ENCODE measurements at places on chromosomes 1 and 21.
A peak's percentile ranks its signal among the peaks of the same experiment; 100 is the strongest.

GRCh38 chr1:36849956-36850355, 184.4 kb downstream of the GRIK3 start:
- DNase-seq, result no peak

DNA sequence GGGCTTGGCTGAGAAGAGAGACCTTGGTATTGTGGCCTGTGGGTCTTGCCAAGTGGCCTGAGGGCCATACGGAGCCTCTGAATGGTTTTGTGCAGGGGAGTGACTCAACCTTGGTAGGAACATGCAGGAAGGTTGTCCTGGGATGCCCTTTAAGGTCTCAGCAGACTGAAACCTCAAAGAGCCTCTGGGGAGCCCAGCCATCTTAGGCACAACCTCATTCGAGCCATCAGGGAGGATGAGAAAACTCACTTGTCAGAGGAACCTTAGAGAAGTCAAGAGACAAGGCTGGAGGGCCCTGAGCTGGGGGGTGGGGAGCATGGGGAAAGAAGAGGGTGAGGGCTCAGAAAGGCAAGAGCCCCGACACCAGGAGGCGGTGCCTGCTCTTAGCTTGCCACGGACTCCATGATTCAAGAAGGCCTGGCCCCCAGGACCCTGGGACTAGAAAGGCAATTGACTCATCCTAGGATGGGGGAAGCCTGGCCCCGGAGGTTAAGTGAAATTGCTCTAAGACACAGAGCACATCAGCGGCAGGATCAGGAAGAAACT, 13.0 kb downstream of the IFI6 start:
- DNase-seq, result no peak

GRCh38 chr21:32523463-32523862, 61.9 kb downstream of the TCP10L start:
- DNase-seq, result no peak

GRCh38 chr21:38760017-38760761, 45.5 kb upstream of the ETS2 start:
- no peak for DNase-seq

DNA sequence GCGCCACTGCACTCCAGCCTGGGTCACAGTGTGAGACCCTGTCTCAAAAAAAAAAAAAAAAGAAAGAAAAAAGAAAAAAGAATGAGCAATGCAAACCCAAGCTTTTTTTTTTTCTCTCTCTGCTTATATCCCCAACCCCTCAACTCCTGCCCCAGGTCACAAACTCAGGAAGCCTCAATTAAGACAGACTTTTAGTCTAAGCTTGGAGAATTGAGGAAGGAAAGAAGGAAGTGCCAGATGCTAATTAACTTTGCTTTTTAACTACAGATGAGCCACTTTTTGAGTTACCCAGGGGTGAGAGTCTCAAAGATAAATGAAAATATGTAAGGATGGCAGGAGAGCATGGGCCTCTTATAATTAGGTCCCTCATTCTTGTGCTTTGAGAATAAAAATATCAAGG, 33.3 kb downstream of the PIK3CD start:
- DNase-seq, result no peak

DNA sequence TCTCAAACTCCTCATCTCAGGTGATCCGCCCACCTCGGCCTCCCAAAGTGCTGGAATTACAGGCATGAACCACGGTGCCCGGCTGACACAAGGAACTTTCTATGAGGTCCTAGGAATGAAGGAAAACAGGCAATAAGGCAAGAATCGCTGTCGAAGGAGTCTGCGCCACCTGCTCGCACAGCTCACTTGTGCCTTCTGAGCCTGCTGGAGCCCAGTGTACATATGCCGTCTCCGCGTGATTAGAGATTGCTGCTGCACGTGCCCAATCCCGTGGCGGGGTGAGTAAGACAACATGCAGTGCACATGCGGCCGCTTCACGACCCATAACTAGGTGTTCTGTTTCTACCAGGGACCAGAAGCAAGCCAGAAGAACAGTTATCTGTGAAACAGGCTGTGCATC, 24.3 kb downstream of the H3-3A start:
- DNase-seq, result no peak

DNA sequence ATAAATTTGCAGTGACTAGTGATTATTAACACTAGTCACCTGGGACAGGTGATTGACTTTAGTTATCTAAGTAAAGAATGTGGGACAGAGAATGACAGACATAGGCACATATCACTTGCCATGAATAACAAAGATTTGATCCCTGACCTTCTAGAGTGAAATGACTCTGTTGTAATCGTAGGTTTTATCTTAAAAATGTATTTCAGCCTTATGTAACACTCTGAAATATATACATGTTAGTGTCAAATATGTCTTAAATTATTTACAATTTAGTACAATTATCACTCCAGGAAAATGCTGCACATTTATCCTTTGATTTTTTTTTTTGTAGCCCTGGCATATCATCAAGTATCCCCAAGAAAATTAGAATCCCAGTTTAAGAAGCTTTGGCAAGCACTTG, 186.4 kb upstream of the PTGFR start:
- DNase-seq, result no peak

DNA sequence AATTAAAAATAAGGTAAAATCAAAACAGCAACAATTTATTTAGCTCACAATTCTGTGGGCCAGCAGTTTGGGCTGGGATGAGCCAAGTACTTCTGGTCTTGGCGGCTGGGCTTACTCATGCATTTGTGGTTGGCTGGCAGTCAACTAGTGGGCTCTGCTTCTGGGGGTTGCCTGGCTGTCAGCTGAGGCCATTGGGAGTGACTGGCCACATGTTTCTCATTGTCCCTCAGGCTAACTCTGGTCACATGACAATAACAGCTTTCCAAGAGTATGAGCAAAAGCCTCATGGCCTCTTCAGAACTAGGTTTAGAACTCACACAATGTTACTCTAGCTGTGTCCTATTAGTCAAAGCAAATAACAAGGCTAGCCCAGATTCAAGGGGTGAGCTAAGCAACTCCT, 15.6 kb upstream of the CHIA start:
- peak; percentile 43 for DNase-seq

DNA sequence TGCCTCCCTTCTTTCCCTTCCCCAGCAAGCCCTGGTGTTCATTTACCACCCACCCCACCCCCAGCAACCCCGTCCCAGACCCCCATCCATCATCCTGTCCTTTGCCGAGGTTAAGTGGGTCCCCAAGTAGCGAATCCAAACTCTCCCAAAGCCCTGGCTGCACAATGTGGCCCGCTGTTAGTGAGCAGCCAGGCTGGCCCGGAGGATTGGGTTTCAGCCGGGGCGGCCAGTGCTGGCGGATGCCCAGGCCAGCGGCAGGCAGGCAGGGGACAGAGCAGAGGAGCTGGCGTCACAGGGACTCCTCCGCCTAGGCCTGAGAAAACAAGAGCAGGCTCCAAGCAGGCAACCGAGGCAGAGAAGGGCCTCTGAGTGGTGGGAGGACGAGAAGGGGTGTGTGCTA, 61.4 kb downstream of the EPHB2 start:
- no peak for DNase-seq

GRCh38 chr1:21241771-21242581, 48.3 kb downstream of the ECE1 start:
- no peak for DNase-seq

DNA sequence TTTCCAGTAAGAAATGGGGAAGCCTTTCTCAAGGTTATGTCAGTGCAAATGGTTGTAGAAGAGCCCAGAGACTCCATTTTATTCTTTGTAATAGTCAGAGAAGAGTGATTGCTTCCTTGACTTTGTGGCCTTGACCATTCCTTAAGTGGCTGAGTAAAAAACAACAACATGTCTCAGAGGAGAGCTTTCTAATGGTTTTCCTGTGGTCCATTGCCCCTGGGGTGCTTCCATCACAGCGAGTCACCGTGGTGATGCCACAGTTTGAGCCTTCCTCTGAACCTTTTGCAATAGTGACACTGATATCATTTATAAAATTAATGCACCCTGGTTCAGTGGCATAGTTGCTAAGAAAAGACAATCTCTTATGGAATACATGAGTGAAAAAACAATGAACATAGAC, 38.6 kb downstream of the PAPPA2 start:
- DNase-seq, result no peak

DNA sequence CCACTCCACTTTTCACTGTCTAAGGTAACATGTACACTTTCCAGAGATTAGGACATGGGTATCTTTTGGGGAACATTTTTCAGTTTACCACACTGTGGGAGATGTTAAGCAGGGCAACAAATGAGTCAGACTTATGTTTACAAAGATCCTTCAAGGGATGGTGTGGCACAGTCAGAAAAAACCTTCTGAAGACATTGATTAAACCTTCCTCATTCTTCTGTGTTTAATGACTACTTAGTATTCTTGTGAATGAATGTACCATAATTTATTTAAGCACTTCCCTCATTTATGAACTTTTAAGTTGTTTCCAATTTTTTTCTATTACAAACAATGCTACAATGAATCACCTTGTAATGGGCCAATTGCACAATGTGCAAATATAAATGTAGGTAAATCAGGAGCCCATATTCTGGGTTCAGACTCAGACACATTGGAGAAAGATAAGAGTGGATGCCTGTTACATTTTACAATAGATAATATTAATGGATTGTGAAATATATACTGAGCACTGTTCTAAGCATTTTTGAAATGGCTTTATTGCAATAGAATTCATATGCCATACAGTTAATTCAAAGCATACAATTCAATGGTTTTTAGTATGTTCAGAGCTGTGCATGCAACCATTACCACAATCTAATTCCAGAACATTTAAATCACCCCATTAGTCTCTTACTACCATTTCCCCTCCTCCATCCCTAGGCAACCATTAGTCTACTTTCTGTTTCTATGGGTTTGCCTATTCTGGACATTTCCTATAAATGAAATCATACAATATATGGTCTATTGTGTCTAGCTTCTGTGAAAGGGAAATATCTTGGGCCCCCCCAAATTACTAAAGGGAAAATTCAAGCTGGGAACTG, 1.9 kb upstream of the SFT2D2 start:
- no peak for DNase-seq

DNA sequence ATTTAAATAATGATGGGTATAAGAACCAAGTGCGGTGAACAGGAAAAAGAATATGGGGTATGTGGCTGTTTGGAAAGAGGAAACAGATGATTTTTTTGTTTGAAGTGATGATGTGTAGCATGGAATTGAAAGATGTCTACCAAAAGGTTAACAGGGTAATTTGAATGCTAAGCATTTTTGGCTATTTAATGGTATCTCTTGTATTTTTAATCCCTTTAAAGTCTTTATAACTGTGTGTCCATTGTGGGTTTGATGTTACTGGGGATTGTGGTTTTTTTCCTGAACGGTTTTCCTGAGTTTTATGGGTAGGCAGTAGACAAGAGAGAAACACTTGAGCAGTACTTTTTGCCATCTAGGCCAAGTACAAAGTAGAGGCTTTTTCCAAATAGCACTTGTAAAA, 63.2 kb downstream of the PRDM2 start:
- no peak for DNase-seq

- DNase-seq, result no peak
Measured at GRCh38 chr1:65174585-65174984, 26.6 kb downstream of the AK4 start.

- no peak for DNase-seq
Measured at GRCh38 chr1:234474375-234474774, 4.6 kb downstream of the TARBP1 start.

DNA sequence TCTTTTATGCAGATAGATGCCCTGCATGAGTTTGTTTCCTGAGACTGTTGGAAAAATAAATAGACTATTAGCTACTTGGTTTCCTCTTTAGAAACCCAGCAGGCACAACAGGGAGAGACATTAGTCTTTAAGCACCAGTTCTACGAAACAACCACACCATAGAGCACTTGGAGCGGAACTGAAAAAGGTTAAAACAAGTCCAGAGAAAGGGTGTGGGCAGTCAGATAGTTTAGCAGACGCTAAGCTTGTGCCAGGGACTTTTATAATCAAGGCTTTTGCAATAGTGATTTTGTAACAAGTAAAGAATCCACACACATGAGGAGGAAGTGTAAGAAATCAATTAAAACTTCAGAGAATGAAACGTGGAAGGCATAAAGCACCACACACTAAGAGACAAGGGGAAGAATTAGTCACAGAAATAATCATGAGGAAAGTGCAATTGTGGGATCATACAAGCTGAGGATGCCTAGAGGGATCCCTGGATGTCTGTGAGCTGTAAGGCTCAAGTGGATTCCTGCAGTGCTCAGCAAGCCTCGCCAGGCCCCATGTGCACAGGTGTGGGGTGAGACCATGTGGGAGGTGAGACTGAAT, 37.8 kb upstream of the TLR5 start:
- no peak for DNase-seq

GRCh38 chr1:178885869-178886268, 15.0 kb upstream of the ANGPTL1 start:
- no peak for DNase-seq

DNA sequence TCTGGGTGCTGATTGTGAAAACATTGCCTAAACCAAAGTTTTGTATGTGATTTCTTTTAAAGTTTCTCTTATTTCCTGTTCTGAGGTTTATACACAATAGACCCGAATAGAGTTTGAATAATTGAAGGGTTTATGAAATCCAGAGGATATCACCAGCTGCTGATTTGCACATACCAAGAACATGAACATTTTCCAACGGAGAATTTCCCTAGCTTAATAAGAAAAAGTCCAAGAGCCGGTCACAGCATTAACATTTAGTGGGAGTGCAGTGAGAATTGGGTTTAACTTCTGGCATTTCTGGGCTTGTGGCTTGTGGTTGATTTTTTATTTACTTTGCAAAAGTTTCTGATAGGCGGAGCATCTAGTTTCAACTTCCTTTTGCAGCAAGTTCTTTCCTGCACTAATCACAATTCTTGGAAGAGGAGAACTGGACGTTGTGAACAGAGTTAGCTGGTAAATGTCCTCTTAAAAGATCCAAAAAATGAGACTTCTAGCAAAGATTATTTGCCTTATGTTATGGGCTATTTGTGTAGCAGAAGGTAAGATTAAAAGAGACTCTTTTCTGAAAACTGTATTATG, at the start of gene CFH:
Gene CFH, plus strand, starts transcription at position 407 of the 579 bp plus-strand sequence. Its CDS starts 75 bp downstream, at position 482.
- peak; percentile 16 for DNase-seq

DNA sequence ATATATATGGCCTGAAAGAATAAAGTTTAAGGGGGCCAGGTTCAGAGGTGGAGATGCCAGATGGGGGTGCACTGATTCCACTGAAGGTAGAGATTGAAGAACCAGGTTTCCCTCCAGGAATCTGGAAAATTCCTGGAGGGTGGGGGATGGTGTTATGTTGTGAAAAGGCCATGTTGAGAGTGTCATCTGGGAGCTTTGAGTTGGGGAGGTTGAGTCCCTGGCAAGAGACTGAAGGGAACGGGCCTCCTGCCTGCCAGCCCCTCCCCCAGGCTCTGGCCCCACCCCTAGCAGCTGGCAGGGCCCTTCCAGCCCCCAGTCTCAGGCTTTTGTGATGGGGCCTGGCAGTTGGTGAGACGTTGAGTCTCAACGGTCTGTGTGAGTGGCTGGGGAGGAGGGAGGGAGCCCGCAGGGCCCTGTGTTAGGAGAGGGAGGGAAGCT, 4.1 kb downstream of the PTPRU start:
- no peak for DNase-seq

- no peak for DNase-seq
Measured at GRCh38 chr1:189289346-189289745, 1188.3 kb downstream of the BRINP3 start.

Data from activated CD4-positive, alpha-beta T cell treated with anti-CD3 and anti-CD28 coated beads, Interleukin-2, Interleukin-4, amounts not matched to agents 100 ng/mL and 50 ng/mL, durations not matched to agents 16 hours and 8 hours (primary cell).